ENCODE measurements at places on chromosomes 5 and 9. TPM values are rescaled to one million over a fixed set of nuclear protein-coding genes. Genes with fewer than 3 reads are reported as not detected.

GRCh38 chr5:14175381-14175780 is 32.2 kb downstream of the TRIO start:
- DNase-seq, result no peak

DNA sequence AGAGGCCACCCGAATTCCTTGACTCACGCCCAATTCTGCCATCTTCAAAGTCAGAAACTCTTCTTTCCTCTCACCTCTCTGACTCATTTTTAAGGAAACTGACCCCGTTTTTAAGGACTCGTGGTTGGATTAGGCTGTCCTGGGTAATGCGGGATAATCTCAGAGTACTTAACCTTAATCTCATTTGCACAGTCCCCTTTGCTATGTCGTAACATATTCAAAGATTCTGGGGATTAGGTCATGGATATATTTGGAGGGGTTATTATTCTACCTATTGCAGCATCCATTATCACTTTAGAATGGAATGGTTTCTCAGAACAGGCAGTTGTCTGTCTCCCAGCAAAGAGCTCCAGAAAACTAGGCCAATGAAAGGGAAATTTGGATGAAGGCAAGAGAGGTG is 80.8 kb upstream of the IL12B start:
- no peak for DNase-seq

GRCh38 chr9:126661521-126662251 is 48.0 kb downstream of the LMX1B start:
- no peak for DNase-seq

DNA sequence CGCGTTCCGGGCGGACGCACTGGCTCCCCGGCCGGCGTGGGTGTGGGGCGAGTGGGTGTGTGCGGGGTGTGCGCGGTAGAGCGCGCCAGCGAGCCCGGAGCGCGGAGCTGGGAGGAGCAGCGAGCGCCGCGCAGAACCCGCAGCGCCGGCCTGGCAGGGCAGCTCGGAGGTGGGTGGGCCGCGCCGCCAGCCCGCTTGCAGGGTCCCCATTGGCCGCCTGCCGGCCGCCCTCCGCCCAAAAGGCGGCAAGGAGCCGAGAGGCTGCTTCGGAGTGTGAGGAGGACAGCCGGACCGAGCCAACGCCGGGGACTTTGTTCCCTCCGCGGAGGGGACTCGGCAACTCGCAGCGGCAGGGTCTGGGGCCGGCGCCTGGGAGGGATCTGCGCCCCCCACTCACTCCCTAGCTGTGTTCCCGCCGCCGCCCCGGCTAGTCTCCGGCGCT is at the start of gene DAPK1:
DAPK1 (plus strand) TSS at position 264 of the 442 bp plus-strand sequence. CDS start 1,211 bp downstream, outside the sequence.
- no peak for DNase-seq

DNA sequence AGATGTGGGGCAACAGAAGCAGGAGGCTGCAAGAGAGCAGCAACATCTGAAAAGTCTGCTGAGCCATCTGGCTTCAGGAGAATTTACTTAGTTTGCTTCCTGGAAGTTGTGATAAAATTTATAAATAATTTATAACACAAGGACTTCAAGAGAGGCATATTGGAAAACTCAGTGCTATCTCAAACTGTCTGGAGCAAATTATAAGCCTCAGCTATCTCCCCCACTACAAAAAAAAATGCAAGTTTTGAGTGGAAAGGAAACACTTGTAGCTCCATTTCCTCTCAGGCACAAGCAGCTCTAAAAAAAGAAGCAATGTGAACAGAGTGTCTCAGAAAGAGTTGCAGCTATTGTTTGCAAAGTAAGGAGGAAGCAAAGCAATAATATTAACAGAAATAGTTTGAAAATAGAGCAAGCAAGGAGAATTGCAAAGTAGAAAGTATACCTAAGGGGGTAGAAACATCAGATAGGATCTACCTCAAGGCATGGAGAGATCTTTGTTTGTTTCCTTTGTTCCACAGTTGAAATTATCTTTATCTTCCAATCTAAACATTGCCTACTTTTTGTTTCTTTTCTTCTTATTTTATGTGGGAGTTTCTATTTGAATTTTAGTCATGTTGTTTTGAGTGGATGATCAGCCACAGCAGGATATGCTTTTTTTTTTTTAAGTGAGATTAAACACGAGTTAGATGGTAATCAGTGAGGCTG is 55.9 kb upstream of the IL6ST start:
- DNase-seq, result no peak

GRCh38 chr5:149901511-149901910 is 43.1 kb downstream of the PDE6A start:
- no peak for DNase-seq

DNA sequence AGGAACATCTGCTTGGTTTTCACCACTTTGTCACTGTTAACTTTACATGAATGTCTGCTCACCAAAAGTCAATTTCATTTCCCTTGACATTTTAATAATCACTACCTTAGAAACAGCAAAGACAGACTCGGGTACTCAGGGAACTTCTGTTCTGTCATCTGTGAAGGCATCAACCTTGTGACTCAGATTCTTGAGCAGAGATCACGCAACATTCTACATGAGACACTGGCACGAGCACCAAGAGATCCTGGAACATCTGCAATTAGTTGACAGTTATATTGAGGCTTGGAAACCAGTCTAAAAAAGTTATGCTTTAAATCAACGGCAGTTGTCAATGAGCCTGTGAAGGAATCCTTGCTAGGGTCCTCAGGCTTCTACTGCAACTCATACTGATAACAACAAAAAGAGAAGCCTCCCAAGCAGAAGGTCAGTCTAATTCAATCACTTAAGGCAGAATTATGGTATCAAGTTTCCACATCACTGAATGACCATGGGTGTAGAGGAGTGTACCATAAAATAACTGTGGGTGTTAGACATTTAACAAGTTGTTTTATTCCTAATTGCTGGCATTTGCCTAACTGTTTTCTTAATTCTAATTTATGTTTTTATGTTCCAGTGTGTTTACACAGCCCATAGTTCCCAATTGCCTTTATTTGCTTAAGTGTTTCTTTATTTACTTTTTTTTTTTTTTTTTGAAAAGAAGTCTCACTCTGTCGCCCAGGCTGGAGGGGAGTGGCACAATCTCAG is 3.3 kb upstream of the PBX3 start:
- DNase-seq, result peak; percentile 35

The SAP30L gene
- 25.9 TPM for total RNA-seq

The FBP2 gene
- total RNA-seq, result not detected

The DNAJA1 gene
- total RNA-seq, result 118 TPM

The ZNF346 gene
- 13.1 TPM for total RNA-seq

GRCh38 chr9:32606811-32607210 is 28.7 kb downstream of the TAF1L start:
- no peak for DNase-seq

DNA sequence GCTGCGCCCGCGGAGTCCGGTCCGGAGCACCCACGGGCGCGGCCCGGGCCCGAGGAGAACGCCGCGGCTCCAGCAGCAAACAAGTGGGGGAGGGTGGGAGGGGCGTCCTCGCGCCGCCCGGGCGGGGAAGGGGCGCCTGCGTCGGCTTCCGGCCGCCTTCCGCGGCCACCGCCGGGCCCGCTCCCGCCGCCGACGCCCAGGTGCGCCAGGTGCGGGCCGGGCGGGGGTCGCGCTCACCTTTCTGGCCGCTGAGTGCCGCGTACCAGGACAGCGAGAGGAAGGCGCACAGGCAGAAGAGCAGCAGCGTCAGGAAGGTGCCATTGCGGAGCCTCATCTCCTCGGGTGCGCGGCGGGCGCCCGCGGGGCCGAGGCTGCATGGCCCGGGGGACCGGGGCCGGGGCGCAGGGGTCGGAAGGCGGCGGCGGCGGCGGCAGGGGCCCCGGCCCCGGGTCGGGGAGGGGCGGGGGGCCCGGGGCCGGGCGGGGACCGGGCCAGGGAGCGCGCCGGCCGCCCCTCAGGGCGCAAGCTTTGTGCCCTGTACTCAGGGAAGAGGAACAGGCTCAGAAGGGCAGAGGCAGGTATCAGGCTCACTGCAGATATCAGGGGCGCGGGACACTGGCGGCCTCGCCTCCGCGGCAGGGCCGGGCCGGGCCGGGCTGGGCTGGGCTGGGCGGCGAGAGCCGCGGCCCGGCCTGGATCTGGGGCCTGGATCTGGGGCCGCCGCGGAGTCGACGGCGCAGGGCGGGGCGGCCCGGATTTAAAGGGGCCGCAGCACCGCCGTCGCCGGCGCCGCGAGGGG is at the start of gene MGAT4B:
MGAT4B (minus strand) TSS at position 617 of the 799 bp plus-strand sequence; CDS start at position 334, 283 bp downstream.
- peak; percentile 48 for DNase-seq

The ANKRD34B gene
- total RNA-seq, result not detected

The PCDHB10 gene
- 1.3 TPM for total RNA-seq

DNA sequence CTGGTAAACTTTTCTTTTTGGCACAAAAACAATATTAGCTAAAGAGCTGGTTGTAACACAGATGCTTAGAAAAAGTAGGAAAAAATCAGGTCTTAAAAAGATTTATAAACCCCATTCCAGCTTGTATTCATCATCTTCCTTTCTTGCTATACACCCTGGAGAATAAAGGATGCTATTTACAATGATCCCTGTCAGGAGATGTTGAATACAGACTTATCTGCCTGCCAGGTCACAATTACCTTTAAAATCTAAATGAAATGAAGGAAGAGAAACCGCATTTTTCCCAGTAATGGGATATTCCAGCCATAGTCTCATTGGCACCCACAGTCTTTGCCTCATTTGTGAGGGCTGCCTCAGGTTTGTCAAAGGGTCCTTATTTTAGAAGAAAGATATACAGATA is 394.1 kb upstream of the WWC1 start:
- no peak for DNase-seq

DNA sequence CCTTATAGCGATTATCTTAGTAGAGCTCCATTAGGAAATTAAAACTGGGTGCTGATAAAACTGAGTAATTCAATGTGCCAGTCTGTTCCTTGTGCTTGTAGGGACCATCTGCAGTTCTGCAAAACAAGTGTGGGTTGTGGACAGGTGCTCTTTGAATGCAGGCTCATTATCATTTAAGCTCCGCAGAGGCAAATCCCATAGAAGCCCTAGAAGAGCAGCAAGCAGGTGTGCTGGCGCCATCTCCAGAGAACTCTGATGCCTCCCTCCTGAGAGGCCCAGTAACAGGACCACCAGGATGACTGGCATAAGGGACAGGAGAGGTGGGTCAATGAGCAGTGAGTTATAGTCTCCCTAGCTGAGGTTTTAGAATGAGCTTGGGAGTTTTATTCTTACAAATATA is 1342.4 kb upstream of the DMAC1 start:
- no peak for DNase-seq

DNA sequence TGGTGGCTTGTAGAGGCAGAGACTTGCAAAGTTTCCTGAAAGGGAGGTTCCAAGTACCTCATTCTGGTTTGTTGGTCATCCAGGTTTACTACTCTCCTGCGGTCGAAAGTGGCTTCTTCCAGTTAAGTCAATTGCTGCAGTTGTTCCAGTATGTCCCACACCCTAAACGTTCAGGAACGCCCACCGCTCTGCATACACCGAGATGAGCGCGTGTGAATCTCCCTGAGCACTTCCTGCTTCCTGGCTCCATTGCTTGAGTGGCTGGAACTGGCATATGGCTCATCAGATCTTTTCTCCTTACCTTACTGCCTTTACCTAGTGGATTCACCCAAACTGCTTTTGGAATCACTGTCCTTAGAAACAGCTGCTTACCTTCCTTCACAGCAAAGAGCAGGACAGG is 59.1 kb upstream of the GLIS3 start:
- no peak for DNase-seq

- no peak for DNase-seq
Observed at GRCh38 chr5:103410172-103410571, 151.6 kb downstream of the MACIR start.

GRCh38 chr5:28344836-28345433 is 1306.5 kb upstream of the CDH9 start:
- no peak for DNase-seq

- no peak for DNase-seq
Observed at GRCh38 chr5:7018198-7018597, 305.0 kb downstream of the TENT4A start.

DNA sequence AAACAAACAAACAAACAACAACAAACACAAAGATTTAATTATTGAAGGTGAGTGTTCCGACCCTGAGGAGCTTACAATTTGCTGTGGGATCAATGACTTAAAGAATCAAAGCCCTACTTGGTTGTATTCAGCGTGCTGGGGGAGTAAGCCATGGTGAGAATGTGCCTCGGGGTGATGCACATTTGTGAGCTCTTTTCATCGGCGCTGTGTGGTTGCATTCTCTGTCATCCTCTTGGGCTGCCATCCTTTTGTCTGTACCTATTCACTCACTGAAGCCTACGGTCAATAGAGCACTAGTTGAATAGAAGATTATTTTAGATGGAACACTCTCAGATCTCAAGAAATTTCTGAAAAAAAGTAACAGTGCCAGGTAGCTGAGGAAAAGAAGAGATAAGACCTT is 203.9 kb downstream of the CTNND2 start:
- DNase-seq, result no peak

GRCh38 chr5:122264610-122265009 is 47.4 kb upstream of the SNCAIP start:
- DNase-seq, result no peak

The CNTFR gene
- not detected for total RNA-seq

GRCh38 chr5:73523861-73524260 is 25.6 kb downstream of the BTF3 start:
- no peak for DNase-seq

- no peak for DNase-seq
Observed at GRCh38 chr9:116992865-116993264, 305.8 kb downstream of the TRIM32 start.

DNA sequence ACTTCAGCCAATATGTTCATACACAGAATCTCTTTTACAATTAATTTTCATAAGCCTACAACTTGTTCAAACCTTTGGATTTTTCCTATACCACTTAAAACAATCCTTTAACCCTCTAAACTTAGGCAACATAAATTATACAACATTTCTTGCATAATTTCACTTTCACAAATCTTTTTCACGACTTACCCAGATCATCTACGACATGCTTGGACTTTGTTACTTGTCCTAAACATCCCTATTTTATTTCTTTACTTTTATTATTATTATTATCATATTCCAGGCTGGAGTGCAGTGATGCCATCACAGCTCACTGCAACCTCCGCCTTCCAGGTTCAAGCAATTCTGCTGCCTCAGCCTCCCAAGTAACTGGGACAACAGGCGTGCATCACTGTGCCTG is 68.0 kb downstream of the CACNA1B start:
- no peak for DNase-seq

- DNase-seq, result no peak
Observed at GRCh38 chr5:50947906-50948683, 281.7 kb downstream of the PARP8 start.

DNA sequence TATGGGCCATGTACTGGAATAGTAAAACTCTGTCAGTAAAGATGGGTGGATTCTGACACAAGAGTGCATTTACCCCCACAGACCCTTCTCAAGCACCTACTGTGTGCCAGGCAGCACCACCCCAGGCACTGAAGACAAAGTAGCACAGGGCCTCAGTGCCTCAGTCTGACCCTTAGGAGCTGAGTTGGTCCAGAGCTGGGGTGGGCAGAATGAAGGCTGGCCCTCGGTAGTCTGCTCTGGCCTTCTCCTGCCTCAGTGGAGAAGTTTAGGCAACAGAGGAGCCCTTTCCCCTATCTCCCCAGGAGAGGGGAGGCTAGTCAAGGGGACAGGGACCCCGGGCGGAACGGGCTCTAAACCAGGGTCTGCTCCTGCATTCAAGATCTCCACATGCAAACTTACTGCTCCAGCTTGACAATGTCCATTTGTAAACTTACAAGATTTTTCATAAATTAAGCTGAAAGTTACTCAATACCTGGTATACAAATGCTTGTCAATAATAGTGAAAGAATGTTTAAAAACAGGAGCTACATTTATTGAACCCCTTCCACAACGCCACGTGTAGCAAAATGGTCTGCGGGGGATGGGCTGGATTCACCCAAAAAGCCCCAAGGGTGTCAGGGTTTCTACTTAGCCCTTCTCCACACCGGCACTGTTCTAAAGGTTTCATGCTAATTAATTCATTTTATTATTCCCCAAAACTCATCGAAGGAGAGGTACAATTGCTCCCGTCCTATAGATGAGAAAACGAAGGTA is 1.5 kb downstream of the VDAC1 start:
- DNase-seq, result no peak

- DNase-seq, result no peak
Observed at GRCh38 chr9:20044686-20045085, 255.8 kb upstream of the SLC24A2 start.

Data from HFFc6 (cell line).